C1 segment of cervical spinal cord (tissue), 14 donors: ENCODE measurements at places on chromosomes 13 and 19.

- no peak for DNase-seq
Measured at GRCh38 chr19:29724746-29725145, 9.7 kb upstream of the C19orf12 start.

- no peak for DNase-seq
Measured at GRCh38 chr19:7926021-7926726, at the start of gene CTXN1. Gene CTXN1, minus strand, starts transcription at chr19:7926135. Its CDS starts 597 bp downstream, at chr19:7925538.

GRCh38 chr19:57888107-57888559 lies 704 bp downstream of the ZNF814 start:
- DNase-seq, result no peak

- DNase-seq, result peak; percentile 65
Measured at GRCh38 chr19:18915639-18916038, 3.5 kb downstream of the COPE start.

DNA sequence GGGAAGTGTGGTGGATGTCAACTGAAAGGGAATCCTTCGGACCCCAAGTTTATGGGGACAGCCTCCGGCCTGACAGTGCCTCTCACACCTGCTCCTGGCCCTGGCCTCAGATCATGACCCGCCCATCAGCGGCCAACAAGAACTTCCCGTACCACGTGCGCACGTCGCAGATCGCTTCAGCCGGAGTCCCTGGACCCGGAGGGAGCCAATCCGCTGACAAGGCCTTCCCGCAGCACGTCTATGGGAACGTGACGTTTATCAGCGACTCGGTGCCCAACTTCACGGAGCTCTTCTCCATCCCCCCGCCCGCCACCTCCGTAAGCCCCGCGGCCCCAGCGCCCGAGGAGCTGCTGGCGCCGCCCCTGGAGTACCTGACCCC lies 2.0 kb upstream of the MEGF8 start:
- DNase-seq, result no peak

DNA sequence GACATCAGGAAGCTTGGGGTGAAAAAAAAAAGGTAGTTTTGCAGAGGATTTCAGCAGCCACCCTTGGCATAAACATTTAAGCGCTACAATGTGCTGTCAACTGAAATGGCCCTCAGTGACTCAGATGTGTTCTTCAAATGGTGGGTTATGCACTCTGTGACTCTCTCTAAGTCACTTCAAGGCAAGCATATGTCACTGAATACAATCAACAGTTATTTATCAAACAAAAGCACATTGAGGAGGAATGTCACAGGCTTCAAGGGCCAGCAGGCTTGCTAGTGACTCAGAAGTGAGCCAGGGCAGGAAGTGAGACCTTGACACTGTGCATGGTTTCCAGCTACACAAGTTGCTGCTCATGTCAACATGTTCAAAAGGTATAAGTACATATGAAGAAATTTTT lies 523.7 kb upstream of the HTR2A start:
- DNase-seq, result no peak

DNA sequence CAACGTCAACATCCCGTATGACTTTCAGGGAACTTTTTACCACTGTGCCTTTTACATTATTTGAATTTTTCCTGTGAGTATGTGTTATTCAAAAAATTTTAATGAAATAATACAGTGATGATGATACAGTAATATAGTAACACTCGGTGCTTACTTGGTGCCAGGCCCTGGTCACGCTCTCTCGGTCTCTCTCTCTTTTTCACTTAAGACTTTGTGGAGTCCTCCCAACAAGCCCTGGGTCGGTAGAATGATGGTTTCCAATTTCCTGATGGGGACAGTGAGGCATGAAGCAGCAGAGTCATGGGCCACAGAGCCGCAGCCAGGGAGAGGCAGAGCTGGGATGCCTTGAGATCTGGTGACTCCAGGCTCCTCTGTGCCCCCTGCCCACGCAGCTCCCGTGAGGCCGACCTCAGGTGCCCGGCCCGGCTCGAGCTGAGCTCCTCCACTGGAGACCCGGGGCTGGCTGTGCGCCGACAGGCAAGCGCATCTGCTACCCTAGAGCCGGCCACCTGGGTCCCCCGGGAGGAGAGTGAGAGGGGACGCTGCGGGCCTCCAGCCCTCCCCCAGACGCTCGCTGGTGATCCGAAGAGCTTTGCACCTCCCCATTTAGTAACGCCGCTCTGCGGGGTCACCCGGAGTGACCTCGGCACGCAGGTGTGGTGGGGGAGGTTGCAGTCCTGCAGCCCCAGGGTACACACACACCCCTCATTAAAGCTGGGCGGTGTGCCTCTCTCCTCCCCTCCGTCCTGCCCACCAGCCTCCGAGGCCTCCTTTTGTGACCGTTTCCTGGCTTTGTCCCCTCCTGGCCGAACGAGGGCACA lies 4.4 kb upstream of the SBK3 start:
- no peak for DNase-seq

- DNase-seq, result no peak
Measured at GRCh38 chr19:48051335-48052033, 7.6 kb upstream of the CABP5 start.

GRCh38 chr13:66222127-66222526 lies 1008.0 kb downstream of the PCDH9 start:
- no peak for DNase-seq

DNA sequence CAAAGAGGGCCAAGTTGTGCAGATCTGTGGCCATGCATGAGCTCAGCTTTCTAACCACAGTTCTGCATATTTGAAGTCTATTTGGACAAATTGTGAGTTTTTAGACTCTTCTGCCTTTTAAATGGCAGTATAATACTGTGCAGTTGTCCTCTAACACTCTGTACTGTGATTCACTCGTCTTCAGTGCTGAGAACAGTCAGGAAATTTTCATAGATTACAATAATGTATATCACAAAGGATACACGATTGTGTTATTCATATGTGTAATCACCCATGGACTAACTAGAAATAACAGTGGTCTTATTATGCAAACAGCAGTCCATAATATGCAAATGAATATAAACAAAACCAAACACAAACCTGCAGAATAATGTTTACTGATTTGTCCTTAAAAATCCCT lies 259.1 kb downstream of the PCDH9 start:
- DNase-seq, result no peak

GRCh38 chr19:40735013-40735771 lies 15.1 kb downstream of the ACTMAP start:
- DNase-seq, result no peak

DNA sequence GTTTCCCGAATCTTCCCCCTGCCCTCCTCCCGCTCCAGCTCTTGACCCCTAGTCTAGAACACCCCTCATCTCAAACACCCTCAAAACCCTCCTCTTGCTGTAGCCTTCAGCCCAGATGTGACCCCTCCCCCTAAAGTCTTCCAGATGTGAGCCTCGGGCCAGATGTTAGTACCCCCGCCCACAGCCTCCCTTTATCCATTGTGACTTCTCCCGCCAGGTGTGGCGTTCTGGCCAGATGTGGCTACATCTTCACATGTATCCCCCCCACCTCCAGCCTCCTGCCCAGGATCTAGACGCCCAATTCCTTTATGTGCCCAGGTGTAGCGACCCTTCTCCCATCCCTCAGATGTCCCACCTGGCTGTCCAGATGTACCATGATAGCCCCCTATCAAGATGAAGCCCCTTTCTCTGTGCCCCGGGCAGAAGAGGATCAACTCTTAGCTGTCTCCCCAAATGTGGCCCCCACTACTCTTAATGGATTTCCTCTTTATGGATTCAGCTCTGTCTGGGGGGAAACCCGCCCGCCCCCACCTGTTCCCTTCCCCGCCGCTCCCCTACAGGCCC lies 517 bp upstream of the LTBP4 start:
- DNase-seq, result no peak

GRCh38 chr13:40460116-40460515 lies 206.3 kb downstream of the FOXO1 start:
- DNase-seq, result no peak

- no peak for DNase-seq
Measured at GRCh38 chr19:2355168-2356035, 4.7 kb upstream of the TMPRSS9 start.

- DNase-seq, result no peak
Measured at GRCh38 chr19:1571358-1571757, 3.2 kb upstream of the MEX3D start.

- DNase-seq, result peak; percentile 17
Measured at GRCh38 chr19:7871437-7872305, 2.5 kb downstream of the PRR36 start.

GRCh38 chr19:33426621-33427361 lies 53.3 kb downstream of the CEBPG start:
- DNase-seq, result no peak

DNA sequence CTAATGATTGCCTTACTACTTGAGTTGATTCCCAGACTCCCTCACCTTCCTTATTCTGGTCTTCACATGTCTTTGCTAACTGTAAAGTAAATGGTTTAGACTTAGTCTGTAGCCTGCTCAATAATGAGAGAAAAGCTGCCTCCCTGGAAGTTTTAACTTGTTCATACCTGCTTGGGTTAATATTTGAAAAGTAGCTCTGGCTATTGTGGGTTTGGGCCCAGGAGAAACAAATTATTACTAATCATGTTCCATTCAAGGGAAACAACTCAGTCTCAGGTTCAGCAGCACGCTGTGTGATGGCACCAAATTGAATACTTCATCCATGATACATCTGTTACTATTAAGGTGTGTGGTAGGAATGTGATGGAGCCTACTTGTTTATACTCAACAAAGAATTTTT lies 75.0 kb downstream of the ZMYM2 start:
- no peak for DNase-seq
